ENCODE measurements at places on chromosomes 7 and 10.

DNA sequence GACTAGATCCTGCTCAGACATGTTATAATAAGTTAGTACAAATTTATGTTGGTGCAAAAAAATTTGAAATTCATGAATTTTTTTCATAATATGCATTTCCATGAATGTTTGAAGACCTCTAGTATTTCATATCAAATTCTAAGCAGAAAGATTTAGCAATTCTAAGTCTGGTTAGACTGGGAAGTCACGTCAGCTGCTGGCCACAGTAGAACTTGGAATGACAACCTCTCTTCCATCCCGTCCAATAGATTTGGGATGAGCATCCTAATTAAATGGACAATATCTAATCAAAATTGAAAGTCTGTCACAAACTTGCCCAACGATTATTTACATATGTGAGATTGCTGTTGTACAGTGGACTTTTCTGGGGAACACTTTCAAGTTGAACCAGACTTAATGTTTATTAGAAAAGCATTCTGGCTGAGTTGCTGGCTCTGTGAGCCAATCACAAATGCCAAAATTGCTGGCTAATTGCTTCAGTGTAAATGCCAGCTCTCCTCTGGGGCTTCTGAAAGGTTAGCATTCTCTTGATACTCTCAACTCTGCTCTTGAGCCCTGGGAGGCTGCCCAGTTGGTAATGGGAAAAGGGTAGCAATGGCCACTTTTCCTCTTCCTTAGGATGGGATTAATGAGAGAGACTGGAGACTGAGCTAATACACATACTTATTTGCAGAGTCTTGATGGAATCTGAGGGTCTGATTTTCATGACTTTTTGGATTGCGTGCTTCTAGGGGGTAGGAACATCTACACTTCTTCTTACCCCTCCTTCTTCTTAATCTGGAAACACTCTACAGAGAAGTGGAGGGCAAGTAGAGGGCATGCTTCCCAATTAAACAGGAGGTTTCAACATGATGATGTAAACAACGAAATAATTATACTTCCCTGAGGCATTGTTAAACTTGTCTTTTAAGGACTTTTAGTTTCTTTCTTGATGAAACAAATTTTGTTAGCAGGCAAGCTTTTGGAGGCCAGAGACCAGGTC, 253.5 kb downstream of the BAMBI start:
- no peak for DNase-seq

- DNase-seq = peak; percentile 48
Measured at GRCh38 chr7:22587322-22587721, 87.3 kb upstream of the STEAP1B start.

GRCh38 chr10:43204042-43204942, 62.6 kb downstream of the RASGEF1A start:
- DNase-seq = no peak

DNA sequence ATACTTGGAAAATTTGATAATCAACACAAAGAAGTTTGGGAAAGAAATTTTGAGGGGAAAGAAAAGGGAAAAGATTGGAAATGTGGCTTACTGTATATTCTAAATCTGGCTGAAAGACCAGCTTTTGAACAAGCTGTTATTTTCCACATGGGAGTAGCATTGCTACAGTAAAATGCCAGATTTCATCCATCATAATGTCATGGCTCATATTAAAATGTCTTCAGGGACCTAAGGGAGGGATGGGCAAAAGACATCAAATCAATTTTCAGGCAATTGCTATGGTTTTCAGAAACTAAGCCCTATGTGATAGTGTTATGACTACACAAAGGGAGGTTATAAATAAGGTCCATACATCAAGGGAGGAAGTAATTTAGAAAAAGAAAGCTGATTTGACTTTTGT, 1116.9 kb upstream of the CELF2 start:
- no peak for DNase-seq

DNA sequence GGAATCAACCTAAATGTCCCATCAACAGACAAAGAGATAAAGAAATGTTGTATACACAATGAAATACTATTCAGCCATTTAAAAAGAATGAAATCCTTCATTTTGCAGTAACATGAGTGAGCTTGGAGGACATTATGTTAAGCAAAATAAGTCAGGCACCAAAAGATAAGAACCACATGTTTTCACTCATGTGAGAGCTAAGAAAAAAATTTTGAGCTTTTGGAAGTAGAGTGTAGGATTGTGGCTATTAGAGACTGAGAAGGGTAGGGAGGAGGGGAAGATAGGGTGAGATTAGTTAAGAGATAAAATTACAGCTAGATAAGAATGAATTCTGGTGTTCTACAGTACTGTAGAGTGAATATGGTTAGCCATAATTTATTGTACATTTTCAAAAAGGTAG, 8.3 kb upstream of the YAE1 start:
- no peak for DNase-seq

GRCh38 chr10:79940431-79940830, 8.5 kb downstream of the SFTPD start:
- DNase-seq = no peak

DNA sequence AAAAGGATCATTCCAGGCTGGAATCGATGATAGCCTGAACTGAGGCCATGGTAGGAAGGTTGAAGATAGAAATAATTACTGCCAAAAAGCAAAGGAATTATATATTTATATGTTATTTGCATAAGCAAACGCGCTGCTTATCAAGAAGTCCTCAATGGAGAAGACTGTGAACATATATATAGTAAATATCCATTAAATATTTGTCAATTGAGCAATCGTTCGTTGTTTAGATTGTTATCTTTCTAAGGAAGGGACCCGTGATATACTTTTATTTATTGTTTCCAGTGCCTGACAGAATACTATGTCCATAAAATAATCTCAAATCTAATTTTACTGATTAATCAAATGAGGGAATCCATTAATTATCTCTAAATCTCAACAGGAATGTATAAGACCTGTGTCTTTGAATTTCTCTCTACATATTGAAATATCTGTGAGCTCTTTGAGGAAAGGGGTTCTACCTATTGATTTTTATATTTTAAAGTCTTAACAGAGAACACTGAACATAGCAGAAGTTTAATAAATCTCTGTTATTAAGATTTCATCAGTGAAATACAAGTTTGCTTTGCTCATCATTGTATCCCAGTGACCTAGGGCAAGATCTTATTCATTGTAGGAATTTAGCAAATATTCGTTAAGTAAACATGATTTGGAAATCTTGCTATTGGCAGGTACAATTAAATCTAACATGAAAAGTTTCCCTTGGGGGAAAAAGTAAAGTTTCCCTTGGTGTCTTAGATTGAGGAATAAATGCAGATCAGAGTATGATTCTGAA, 12.0 kb upstream of the HERC4 start:
- no peak for DNase-seq

GRCh38 chr7:135692055-135692454, 29.7 kb downstream of the STMP1 start:
- DNase-seq = no peak

DNA sequence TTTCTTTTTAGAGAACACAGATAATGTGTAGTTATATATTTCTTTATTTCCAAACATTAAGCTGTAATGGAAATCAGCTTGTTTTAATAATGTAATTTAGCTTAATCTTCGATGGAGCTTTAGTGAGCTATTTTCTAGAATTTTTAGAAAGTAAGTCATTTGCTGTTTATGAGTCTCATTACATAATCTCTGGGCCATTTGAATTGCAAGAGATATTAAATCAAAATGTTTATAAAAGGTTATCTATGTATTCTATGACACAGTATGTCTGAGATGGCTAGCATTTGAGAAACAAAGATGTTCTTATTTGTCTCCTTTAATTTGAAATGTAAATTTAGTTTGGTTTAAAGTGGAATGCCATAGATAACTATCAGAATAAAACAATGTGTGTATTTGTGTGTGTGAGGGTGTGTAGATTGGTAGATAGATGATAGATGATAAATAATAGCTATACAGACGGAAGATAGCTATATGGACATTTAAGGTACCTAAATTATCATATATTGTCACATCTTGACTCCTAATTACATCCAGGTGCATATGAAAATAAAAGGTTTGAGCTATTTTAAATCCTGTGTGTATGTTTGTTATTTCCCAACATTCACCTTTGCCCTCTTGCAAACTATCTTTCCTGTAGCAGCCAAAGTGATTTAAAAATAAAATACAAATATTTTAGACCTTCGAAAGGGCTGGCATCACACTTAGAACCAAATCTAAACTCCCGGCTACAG, 478.0 kb upstream of the KLF6 start:
- no peak for DNase-seq

- DNase-seq = no peak
Measured at GRCh38 chr10:48241332-48241731, 33.2 kb downstream of the FRMPD2 start.
